ENCODE measurements at places on chromosomes 12 and 14. TPM values are rescaled to one million over a fixed set of nuclear protein-coding genes. Genes with fewer than 3 reads are reported as not detected.
A peak's percentile ranks its signal among the peaks of the same experiment; 100 is the strongest.

Gene KCNH5
- not detected for total RNA-seq

Gene HPD
- not detected for total RNA-seq

Gene LGR5
- total RNA-seq, result not detected

Gene OLR1
- total RNA-seq, result 0.15 TPM

Gene PYGL
- total RNA-seq, result 12.4 TPM

Gene CFAP73
- not detected for total RNA-seq

Gene TEAD4
- total RNA-seq, result not detected

Gene AQP2
- not detected for total RNA-seq

Gene MMP14
- 1.0 TPM for total RNA-seq

Gene MUCL1
- not detected for total RNA-seq

Gene INHBE
- not detected for total RNA-seq

Gene SLC7A8
- 2.5 TPM for total RNA-seq

Gene CLBA1
- 1.6 TPM for total RNA-seq

Gene PSMC6
- 110 TPM for total RNA-seq

DNA sequence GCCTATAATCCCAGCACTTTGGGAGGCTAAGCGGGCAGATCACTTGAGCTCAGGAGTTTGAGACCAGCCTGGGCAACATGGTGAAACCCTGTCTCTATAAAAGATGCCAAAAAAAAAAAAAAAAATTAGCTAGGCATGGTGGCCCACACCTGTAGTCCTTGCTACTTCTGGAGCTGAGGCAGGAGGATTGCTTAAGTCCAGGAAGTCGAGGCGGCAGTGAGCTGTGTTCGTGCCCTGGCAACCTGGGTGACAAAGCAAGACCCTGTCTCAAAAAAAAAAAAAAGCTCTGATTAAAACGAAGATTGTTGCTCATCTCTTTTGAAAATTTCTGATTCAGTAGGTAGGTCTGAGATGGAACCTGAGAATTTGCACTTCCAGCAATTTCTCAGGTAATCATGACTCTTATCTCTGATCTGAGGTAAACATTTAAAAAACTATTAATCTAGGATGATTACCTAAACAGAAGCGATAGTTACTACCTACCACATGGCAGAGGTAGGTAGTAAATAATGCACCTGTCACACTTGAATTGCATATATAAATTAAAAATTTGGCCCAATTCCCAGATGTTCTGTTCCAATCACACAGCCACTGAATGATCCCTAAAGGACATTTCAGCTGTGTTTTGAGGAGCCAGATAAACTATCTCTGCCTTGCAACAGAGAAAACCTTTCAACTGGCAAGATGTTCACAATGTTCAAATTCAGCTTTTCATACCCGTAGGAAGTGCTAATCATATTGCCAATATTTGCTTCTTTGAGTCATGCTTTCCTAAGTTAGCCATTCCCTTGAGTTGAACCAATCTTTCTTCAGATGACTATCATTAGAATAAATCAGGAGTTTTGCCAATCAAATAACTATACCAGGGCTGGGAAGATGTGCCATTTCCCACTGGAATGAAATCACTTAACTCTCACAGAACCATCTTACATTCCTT is 4.2 kb upstream of the TEP1 start:
- no peak for DNase-seq

GRCh38 chr14:105153331-105153731 is 15.2 kb downstream of the JAG2 start:
- DNase-seq, result no peak

- DNase-seq, result no peak
Observed at GRCh38 chr12:61254225-61254624, 1006.0 kb upstream of the USP15 start.

- no peak for DNase-seq
Observed at GRCh38 chr14:34051966-34052657, 101.2 kb upstream of the EGLN3 start.

DNA sequence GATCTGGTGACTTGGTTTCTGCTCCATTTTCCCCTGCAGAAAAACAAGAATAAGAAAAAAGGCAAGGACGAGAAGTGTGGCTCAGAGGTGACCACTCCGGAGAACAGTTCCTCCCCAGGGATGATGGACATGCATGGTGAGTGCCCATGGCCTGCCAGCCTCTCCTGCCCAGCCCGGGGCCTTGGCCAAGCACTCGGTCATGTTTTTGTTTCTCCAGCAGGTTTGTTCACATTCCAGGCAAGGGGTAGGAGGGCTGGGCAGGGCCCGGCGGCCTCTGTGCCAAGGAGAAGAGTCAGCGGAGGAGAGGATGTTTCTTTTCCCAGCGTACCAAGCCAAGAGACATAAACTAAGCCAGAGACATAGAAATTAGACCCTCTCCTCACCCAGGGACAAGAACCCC is 13.6 kb downstream of the BCL7A start:
- no peak for DNase-seq

DNA sequence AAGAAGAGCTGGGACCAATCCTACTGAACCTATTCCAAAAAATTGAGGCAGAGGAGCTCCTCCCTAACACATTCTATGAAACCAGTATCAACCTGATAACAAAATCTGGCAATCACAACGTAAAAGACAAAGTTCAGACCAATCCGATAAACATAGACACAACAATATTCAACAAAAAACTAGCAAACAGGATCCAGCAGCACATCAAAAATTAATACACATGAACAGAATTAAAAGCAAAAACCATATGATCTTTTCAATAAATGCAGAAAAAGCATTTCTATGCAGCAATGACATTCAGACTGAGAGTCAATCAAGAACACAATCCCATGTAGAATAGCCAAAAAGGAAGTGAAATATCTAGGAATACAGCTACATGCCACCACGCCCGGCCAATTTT is 7.0 kb upstream of the CLEC14A start:
- DNase-seq, result no peak

GRCh38 chr12:129696926-129697325 is 206.9 kb downstream of the TMEM132D start:
- no peak for DNase-seq

- DNase-seq, result no peak
Observed at GRCh38 chr12:19915392-19916195, 452.7 kb upstream of the PDE3A start.

- DNase-seq, result no peak
Observed at GRCh38 chr14:103738701-103739451, 23.3 kb downstream of the ZFYVE21 start.

- DNase-seq, result no peak
Observed at GRCh38 chr14:58716706-58717105, 78.9 kb downstream of the DACT1 start.

DNA sequence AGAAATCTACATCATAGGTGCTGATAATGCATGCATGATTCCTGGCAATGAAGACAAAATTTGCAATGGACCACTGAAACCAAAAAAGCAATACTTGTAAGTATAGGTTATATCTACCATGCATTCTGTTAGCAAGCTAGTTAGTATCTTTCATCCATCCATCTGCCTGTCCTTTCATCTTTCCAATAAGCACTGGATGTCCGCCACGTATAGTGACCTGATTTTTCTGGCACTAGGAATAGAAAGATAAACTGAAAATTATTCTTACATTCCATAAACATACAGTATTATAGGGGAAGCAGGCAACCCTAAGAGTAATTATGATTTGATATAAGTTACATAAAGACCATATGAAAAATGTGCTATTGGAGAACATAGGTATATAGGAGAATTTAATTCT is 87.2 kb upstream of the MYF6 start:
- DNase-seq, result no peak

DNA sequence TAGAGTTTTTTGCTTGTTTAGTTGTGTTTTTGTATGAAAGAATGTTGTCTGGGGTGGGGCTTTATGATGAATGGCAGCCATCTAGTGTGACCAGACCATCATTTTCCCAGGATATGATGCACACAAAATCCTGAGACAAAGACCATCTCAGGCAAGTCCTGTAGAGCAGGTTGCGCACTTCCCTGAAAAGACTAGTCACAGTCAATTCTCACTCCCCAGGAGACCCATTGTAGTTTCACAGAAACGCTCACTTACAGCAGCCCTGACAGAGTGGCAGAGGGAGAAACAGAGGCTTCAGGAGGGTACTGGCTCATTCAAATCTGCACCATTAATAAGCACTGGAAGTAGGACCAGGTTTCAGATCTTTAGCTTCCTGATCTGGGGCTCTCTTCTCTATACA is 183.2 kb downstream of the TMEM117 start:
- DNase-seq, result no peak

- DNase-seq, result no peak
Observed at GRCh38 chr12:4518106-4518728, 20.5 kb upstream of the RAD51AP1 start.

DNA sequence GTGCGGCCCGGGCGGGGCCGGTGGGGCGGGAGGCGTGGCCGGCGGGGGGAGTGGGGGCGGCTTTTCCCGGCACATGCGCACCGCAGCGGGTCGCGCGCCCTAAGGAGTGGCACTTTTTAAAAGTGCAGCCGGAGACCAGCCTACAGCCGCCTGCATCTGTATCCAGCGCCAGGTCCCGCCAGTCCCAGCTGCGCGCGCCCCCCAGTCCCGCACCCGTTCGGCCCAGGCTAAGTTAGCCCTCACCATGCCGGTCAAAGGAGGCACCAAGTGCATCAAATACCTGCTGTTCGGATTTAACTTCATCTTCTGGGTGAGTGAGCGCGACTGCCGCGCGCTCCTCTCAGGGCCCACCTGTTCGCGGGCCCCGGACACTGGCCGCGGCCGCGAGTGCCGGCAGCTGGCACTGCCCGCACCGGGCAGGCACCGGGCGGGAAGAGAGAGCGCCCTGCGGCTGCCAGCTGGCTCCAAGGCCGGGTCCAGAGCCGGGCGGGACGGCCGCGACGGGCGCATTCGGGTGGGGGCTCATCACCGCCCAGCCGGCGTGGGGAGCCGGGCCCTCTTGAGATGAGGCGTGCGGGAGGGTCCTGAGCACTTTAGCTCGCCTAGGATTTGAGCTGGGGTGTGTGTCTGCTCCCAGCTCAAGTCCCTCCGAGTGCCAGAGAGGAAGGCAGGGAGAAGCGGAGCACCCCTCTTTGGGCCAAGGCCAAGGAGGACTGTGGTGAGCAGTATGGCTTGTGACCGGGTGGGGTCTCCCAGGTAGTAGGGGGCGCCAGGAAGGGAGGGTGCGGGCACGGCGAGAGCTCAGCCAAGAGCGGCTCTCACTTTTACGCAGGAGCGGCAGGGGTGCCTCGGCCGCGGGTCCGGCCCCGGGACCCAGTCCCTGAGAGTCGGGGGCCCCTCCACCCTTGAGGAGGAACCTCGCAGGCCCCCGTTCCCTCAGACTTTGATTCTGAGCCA is at the start of gene CD9:
Gene CD9, plus strand, starts transcription at position 145 of the 957 bp plus-strand sequence. Its CDS starts 100 bp downstream, at position 245.
- no peak for DNase-seq

DNA sequence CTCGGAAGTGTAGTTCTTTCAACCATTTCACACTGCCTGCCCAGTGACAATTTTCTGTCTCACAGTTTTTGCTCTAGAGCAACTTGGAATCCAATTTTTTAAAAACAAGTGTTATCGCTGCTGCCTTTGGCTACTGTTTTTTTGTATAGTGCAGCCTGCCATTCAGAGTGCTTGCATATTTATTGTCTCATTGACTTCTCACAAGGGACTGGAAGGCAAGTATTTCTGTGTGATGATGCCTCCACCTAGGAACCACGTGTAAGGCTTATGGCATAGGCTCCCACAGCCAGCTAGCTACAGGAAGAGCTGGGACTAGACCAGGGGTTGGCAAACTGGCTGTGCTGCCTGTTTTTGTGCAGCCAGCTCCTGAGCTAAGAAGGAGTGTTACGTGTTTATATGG is 903 bp downstream of the PARPBP start:
- DNase-seq, result no peak

DNA sequence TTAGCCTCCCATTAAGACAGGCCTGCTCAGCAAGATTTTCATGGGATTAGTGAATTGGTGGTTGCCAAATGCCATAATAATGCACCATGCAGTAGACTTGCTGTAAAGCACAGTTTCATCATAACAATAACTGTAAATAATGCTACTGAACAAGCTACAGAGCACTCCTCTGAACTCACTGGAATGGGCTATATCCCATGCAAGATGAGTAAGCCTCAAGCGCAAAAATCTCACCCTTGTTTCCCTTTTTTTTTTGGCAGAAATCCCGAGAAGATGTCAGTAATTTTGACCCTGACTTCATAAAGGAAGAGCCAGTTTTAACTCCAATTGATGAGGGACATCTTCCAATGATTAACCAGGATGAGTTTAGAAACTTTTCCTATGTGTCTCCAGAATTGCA is 145.9 kb upstream of the HIF1A start:
- no peak for DNase-seq

- no peak for DNase-seq
Observed at GRCh38 chr12:69022674-69023073, 89.7 kb upstream of the CPM start.

GRCh38 chr12:23687947-23688346 is 261.5 kb downstream of the SOX5 start:
- DNase-seq, result no peak

- DNase-seq, result no peak
Observed at GRCh38 chr12:120529641-120530417, 871 bp upstream of the COQ5 start.

GRCh38 chr14:60738843-60739508 is 4.4 kb downstream of the MNAT1 start:
- DNase-seq, result no peak

GRCh38 chr14:62162998-62163589 is 400.9 kb downstream of the SNAPC1 start:
- DNase-seq, result no peak

DNA sequence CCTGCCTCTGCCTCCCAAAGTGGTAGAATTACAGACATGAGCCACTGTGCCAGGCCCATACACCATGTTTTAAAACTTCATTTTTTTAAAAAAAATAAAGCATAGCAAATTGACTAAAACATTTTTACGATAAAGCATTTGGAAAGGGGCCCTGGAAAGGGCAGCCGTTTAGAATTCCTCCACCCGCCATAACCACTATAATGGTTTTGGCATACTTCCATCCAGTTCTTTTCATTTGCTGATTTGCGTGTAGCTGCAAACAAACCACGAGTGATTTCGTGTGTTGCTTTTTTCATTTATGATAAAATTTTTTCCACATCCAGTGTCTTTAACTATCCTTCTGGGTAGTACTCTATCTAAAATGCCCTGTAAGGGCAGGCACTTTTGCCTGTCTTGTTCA is 91.8 kb upstream of the RIN3 start:
- no peak for DNase-seq

- no peak for DNase-seq
Observed at GRCh38 chr12:97308576-97309198, 153.9 kb upstream of the RMST start.

- DNase-seq, result peak; percentile 48
Observed at GRCh38 chr12:55072083-55072482, 52.3 kb downstream of the NEUROD4 start.

- no peak for DNase-seq
Observed at GRCh38 chr14:86505808-86506207, 975.9 kb downstream of the FLRT2 start.

DNA sequence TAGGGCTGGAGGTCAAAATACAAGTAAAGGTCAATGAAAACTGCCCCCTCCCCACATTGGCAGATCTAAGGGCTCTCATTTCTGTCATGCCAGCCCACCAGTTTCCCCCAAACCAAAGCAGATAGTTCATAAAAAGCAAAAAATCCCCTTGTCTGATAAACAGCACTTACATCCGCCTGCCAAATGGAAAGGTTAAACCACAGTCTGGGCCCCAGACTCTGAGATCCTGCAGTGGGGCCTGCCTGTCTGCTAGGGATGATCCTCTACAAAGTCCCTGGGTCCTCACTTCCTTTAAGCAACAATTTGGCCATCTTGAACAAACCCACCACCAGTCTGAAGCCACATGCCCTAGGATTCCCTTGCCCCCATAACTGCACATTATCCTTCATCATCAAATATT is 9.7 kb upstream of the RPS26 start:
- DNase-seq, result no peak

- DNase-seq, result no peak
Observed at GRCh38 chr12:95763809-95764253, 26.7 kb downstream of the NTN4 start.

GRCh38 chr14:31024577-31025366 is 677 bp upstream of the AP4S1 start:
- DNase-seq, result no peak
